ENCODE measurements at places on chromosomes 5 and 9. TPM values are rescaled to one million over a fixed set of nuclear protein-coding genes. Genes with fewer than 3 reads are reported as not detected.

PKN3 gene
- 2.1 TPM for polyA plus RNA-seq

NIPAL4 gene
- 6.1 TPM for polyA plus RNA-seq

ORM2 gene
- polyA plus RNA-seq, result not detected

MAN1B1 gene
- polyA plus RNA-seq, result 48.3 TPM

ADGRD2 gene
- 0.10 TPM for polyA plus RNA-seq

TMC1 gene
- polyA plus RNA-seq, result 0.06 TPM

CERT1 gene
- polyA plus RNA-seq, result 6.9 TPM

PCDHA8 gene
- not detected for polyA plus RNA-seq

PCDHB11 gene
- 0.01 TPM for polyA plus RNA-seq

FRRS1L gene
- polyA plus RNA-seq, result 0.02 TPM

TLX3 gene
- not detected for polyA plus RNA-seq

RASEF gene
- polyA plus RNA-seq, result 1.1 TPM

CLPTM1L gene
- 158 TPM for polyA plus RNA-seq

C9orf50 gene
- not detected for polyA plus RNA-seq

PIP5K1B gene
- polyA plus RNA-seq, result not detected

MYMK gene
- polyA plus RNA-seq, result not detected

STING1 gene
- 35.3 TPM for polyA plus RNA-seq

DNA sequence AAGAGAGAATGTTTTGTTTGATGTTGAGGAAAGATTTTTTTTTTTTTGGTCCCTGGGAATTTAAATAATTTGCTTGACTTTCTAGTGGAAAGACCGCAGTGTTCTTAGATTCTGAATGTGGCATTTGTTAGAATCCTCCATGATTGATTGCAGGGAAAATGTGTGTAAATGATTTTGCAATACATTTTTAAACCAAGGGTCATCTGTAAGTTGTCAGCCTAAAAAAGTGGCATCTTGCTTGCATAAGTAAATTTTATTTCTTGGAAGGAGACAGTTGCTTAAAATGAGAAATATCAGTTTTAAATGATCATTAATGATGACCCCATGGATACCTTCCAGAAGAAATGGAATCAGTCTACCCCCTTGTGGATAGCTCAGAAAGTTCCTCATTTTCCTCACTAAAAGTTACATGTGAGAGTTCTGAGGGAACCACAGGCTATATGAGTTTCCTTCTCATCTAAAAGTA is 105.1 kb upstream of the SLC25A48 start:
- DNase-seq, result no peak

DNA sequence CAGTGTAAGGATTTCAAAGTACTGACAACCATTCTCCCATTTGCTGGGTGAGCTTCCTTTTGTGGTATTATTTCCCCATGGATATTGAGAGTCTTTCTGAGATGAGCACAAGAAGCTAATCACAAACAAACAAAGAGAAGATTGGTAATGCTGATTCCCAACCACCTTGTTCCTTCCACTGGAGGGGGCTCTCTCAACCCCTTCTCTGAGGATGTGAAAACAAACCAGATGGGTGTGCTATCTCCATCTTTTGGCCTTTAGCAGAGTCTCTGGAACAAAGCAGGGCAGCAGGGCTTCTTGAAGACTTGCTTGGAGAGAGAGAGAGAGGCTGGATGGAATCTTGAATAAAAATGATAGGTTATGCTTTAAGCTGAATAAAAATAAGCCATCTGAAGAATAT is 576.7 kb upstream of the ZNF462 start:
- DNase-seq, result peak; percentile 27

DNA sequence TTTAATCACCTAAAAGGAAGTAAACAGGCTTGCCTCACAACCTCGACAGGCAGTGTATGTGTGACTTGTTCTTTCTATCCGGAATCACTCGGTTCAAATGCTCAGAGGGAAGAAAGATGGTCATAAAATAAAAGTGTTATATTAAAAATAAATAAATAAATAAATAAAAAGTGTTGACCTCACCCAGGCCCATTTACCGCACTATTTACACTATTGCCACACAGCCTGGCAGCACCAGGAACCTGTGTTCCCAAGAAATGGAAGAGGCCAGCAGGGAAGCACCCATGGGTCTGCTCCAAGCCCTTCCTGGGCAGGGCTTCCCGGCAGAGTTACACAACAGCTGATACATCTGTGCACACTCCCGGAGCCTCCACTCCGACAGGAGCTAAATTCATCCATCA is 127.9 kb downstream of the EFNA5 start:
- DNase-seq, result peak; percentile 71

DNA sequence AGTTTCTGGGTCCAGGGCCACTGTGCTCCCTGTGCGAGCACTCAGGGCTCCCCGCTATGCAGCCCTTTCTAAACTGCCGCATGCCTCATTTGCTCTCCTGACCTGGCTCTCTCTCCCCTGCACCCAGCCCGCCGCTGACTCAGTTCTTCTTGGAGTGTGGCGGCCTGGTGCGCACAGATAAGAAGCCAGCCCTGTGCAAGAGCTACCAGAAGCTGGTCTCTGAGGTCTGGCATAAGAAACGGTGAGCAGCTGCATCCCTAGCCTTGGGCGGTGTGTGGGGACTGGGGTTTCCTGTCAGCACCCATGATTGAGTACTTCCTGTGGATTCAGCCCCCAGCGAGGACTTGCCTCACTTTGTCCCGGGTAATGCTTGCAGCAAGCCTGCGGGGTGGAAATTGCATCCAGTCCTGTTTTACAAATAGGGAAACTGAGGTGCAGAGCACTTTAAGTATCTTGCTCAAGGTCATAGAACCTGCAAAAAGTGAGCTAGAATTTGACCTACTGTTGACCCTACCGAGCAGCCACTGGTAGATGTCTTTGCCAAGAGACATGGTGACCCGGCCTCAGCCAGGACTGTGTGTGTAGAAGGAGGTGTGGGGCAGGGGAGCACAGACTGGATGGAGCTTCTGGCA is 27.9 kb downstream of the USP20 start:
- peak; percentile 9 for DNase-seq

- DNase-seq, result no peak
These were observed 181.6 kb downstream of the CACNA1B start for GRCh38 chr9:138059196-138059595.

- no peak for DNase-seq
These were observed 16.0 kb downstream of the FYB1 start for GRCh38 chr5:39203275-39203922.

DNA sequence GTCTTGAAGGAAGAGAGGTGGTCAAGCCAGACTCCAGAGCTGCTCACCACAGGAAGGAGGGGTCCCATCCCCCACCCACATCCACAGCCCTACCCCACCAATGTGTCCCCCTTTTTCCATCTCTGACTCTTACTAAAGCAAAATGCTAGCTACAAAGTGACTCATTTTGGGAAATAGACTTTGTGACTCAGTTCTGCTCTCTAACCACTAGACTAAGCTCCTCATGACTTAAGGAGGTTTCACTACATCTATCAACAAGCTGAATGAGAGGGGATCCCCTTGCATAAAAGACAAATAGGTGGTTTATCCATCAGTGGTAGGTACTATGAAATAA is 35.1 kb upstream of the ADRB2 start:
- DNase-seq, result peak; percentile 96

- no peak for DNase-seq
These were observed 87.1 kb downstream of the OSMR start for GRCh38 chr5:38932854-38933408.

GRCh38 chr5:129670957-129671500 is 76.9 kb upstream of the MINAR2 start:
- peak; percentile 50 for DNase-seq

- no peak for DNase-seq
These were observed 121.7 kb downstream of the EBF1 start for GRCh38 chr5:158978061-158978460.

- DNase-seq, result no peak
These were observed 293.8 kb downstream of the CCDC171 start for GRCh38 chr9:15846611-15847010.

GRCh38 chr9:118318770-118319431 is 614.7 kb downstream of the TLR4 start:
- DNase-seq, result peak; percentile 81

- DNase-seq, result peak; percentile 66
These were observed 20.3 kb upstream of the THG1L start for GRCh38 chr5:157710882-157711281.

- DNase-seq, result no peak
These were observed 5.1 kb downstream of the ITGA2 start for GRCh38 chr5:52994266-52994665.

- DNase-seq, result no peak
These were observed 8.3 kb downstream of the LPCAT1 start for GRCh38 chr5:1515311-1515920.

DNA sequence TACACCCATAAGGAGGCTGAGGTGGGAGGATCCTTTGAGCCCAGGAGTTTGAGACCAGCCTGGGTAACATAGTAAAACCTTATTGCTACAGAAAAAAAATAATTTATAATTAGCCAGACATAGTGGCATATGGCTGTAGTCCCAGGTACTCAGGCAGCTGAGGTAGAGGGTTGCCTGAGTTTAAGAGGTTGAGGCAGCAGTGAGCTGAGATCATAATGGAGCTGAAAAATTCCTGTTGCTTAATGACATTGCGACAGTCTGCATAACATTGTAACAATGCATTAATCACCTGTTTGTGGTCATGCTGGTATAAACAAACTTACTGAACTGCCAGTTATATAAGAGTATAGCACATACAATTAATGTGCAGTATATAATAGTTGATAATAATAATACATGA is 214.2 kb downstream of the TRIM32 start:
- DNase-seq, result peak; percentile 69

GRCh38 chr5:21071986-21072385 is 1084.0 kb upstream of the CDH18 start:
- no peak for DNase-seq

- DNase-seq, result no peak
These were observed 143.3 kb downstream of the SEC61B start for GRCh38 chr9:99365233-99365980.

- peak; percentile 52 for DNase-seq
These were observed 436.5 kb upstream of the SLC30A5 start for GRCh38 chr5:68657055-68657961.

GRCh38 chr5:65262096-65262495 is 219.6 kb downstream of the ADAMTS6 start:
- peak; percentile 1 for DNase-seq

GRCh38 chr9:81522716-81523551 is 166.4 kb downstream of the TLE1 start:
- DNase-seq, result peak; percentile 61

DNA sequence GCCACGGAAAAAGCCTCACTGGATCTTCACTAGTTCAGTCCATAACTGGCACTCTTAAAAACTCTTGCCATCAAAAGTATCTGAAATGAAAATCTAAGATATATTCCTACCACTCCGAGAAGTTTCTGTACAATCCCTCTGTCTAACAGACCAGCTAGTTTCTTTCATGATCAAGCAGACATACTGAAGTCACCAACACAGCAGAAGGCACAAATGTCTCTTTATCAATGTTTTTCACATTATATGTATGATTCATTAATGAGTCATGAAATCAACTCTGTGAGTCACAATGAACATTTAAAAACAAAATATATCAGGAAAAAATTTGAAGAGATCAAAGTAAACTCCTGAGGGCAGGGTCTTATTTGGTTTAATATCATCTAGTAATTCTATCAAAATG is 50.8 kb downstream of the F2R start:
- DNase-seq, result peak; percentile 51

DNA sequence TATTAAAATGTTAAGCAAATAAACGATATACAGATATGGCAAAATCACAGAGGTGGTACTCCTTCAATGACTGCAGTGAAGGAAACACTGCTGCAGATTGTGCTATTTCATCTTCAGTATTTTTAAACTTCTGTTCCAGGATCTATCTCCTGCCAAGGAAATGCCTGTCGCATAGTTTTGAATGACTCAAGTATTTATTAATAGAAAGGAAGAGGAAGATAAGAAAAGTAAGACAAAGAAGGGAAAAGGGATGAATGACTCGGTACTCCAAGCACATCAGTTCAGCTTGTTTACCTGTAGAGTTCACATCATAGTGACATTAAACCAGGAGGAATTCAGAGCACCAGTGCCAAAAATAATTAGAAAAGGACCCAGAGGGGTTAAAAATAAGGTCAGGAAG is 5.1 kb upstream of the GPX8 start:
- DNase-seq, result peak; percentile 24

GRCh38 chr9:95157481-95158151 is 159.9 kb downstream of the FANCC start:
- DNase-seq, result peak; percentile 17

- DNase-seq, result no peak
These were observed 87.2 kb downstream of the KCNIP1 start for GRCh38 chr5:170591054-170591453.

GRCh38 chr9:117029341-117029740 is 342.2 kb downstream of the TRIM32 start:
- DNase-seq, result no peak

GRCh38 chr9:79127661-79128060 is 444.1 kb upstream of the TLE4 start:
- DNase-seq, result no peak

DNA sequence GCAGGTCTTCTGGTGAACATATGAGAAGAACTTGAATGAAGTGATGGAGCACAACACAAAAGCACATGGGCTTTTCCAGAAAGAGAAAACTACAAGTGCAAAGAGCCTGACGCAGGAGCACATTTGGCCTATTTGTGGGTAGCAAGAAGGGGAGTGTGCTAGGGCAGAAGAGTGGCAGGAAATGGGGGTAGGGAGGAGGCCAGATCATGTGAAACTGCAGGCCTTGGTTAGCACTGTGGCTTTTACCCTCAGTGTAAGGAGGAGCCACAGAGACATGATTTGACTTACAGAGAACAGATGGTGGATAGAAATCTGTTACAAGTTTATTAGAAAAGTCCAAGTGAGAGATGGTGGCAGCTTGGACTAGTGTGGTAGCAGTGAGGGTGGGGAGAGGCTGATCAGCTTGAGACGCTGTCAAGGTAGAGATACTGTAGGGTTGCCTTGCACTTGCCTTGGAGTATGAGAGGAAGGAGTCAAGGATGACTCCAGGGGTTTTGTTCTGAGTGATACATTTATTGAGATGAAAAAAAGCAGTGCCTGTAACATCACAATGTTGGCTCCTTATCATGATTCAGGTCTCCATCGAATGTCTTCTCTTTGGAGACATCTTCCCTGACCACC is 126.7 kb downstream of the PPP2R2B start:
- DNase-seq, result no peak
